ENCODE measurements at places on chromosomes 2 and 18.

- DNase-seq = no peak
Measured at GRCh38 chr18:35875566-35875965, 96.9 kb upstream of the RMP24 start.

DNA sequence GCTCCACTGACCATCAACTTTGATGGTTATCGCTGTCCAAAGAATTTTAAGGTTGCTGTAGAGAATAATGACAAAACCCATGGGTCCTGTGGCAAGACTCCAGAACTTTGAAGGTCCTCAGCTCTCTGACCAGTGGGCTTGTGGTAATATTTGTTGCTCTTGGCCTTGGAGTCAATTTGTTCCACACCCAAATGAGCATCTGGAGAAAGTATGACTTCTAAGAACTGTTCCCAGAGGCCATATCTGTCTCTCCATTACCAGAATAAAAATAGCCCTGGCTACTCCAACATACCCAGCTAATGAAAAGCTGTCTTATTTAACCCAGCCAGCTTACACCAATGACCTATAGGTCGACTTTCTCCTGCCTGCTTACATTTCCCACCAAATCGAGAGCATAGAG lies 466.4 kb downstream of the MEIS1 start:
- no peak for DNase-seq

GRCh38 chr18:3444296-3444695 lies 5.7 kb upstream of the TGIF1 start:
- no peak for DNase-seq

DNA sequence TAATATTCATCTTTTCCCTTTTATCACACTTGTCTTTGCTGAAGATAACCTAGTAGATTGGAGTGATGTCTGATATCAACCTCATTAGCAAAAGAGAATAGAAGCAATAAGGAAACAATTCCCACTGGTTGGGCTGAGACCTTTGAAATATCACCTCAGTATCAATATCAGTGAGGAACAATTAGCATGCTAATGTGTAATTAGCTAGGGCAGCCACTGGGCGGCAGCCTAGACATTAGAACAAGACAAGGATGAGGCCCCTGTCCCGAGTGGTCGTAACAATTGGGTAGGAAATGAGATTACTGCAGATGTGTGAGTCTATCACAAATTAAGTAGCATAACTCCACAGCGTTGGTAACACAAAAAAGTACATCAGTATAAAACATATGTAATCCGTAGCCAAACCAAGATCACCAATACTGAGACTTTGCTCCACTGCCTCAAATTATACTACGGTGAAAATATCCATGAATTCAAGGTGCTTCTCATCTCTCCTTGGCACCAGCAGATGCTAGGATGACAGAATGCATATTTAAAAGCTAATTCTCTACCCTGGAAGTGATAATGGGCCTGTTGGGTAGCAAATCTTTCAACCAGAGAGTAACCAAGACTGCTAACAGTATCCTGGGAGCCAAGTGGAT lies 99.1 kb downstream of the ALPK2 start:
- DNase-seq = no peak

Data from hippocampal formation (tissue), 2 donors.